SW 1271 (cell line): ENCODE measurements at places on chromosomes 16 and 17.

DNA sequence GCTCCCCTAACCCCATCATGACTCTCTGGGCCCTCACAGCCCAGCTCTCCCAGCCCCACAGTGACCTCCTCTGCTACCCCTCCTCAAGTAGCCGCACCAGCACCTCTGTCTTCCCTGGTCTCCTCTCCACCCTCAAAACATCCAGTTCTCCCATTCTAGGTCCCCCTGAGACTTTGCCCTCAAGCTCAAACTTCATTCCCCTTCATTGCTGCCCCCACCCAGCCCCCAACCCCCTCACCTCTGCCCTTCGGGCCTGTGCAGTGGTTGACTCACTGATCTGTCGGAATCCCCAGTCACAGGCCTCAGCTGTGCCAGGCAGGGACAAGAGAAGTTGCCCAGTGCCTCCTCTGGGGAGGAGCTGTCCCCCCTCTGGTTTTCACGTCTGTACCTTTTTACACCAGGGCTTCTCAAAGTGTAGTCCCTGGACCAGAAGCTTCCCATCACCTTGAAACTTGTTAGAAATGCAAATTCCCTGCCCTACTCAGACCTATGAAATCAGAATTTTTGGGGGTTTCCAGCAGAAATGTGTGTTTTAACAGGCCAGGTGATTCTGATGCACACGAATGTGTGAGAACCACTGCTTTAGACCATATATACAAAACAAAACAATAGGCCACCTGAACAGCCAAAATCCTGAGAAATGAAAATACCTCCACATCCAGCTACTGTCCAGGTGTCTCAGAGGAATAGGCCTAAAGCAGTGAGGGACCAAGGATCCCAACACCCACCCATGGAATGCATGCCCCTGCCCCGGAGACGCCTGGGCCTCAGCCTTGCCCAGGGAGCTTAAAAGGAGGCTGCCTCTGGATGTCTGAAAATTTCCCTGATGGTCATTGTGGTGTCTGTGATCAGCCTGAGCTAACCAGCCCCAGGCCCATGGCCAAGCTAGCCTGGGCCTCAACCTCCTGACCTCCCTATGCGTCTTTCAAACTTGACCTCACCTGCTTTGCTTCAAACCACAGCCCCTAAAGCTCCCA lies 853 bp upstream of the DOK4 start:
- DNase-seq: no peak

GRCh38 chr17:27669850-27670249 lies 38.9 kb downstream of the LGALS9 start:
- DNase-seq: no peak

DNA sequence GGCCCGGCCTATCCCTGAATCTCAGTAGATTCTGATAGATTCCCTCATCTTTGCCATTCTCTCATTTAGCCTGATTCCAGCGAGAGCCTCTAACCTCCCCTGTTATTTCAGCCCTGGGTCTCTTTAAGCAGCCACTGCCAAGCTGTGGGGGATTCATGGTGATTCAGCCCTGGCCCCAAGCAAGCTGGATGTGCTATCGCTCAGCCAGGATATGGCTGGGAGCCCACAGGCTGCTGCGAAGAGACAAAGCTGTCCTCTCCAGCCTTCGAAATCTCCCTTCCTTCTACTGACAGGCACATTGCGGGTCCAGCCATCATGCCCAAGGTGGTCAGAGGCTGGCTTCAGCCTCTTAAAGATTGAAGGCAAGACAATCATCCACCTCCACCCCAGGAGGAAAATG lies 394.1 kb downstream of the SOX9 start:
- no peak for DNase-seq

GRCh38 chr17:79562192-79562930 lies 48.5 kb downstream of the RBFOX3 start:
- no peak for DNase-seq

GRCh38 chr17:76048711-76049110 lies 21.6 kb upstream of the EVPL start:
- DNase-seq: no peak

GRCh38 chr16:89706518-89707260 lies 5.2 kb upstream of the SPATA2L start:
- no peak for DNase-seq

DNA sequence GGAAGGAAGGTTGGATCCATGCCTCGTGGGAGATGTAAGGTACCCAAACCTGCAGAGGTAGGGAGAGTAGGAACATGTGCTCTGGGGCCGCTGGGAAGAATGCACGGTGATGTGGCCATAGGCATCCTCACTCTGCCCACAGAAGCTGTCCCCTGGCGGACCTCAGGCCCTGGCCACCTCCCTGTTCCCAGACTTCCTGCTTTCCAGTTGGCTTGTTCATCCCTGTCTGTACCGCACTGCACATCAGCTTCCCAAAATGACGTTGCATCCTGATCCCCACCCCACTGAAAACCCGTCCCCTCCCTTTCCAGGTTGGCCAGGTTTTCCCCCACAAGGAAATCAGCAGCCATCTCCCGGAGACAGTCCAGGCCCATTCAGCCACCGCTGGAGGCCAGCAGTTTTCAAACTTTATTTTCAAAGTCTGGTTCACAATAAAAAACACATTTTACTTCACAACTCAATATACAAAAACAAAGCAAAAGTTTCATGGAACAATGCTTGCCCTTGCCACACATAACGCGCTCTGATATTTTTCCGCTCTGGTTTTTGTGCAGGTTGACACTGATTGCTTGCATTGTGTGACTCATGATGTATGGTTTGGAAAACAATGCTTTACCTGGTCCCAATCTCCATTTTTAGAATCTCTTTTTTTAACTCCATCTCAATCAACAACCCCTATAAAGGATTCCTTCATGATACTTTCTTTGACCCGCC lies 143.0 kb downstream of the GAS7 start:
- no peak for DNase-seq

GRCh38 chr17:28145348-28145747 lies 102.9 kb downstream of the NLK start:
- peak; percentile 24 for DNase-seq
